ENCODE measurements at places on chromosomes 13 and 19. TPM values are rescaled to one million over a fixed set of nuclear protein-coding genes. Genes with fewer than 3 reads are reported as not detected.

- no peak for DNase-seq
Measured at GRCh38 chr19:11014403-11014911, 53.6 kb downstream of the SMARCA4 start.

CRTC1 gene
- total RNA-seq, result 7.0 TPM

- no peak for DNase-seq
Measured at GRCh38 chr13:40986101-40986856, 32.8 kb downstream of the ELF1 start.

DNA sequence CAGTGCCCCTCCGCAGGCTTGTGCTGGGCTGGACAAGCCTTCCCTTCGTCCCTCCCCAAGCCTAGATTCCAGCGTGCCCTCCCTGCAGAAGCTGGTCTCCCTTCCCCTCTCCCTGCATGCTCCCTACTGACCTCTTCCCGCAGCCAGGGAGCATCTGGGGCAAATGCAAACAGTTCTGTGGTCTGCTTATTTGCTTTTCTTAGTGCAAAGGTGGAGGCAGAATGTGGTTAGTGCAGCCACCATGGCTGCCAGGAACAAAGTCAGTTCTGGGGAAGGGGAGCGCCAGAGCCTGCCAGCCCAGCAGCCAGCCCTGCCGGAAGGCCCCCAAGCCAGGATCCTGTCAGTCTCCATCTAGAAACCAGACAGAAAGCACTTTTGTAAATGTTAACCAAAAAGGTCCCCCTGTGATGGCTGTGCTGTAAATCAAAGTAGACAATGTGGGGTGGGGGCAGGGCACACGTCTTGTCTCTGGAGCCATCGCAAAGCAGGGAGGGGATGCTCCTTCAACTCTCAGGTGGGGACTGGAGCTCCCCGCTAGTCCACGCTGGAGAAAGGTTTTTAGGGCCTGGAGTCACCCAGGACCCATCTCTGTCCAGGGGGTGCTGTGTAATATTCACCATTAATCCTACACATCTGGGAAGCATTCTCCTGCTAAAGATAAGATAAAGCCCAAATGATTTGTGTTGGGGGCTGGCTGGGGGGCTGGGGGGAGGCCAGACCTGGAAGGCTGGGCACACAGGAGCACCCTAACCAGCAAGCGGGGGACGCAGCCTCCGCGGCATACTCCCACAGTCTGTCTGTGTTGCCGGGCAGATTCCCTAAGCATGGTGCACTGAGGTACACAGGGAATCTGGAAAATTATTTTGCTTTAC, 30.9 kb downstream of the SERP2 start:
- no peak for DNase-seq

GRCh38 chr19:52270266-52270885, 989 bp downstream of the ZNF766 start:
- DNase-seq, result no peak

ZNF440 gene
- 6.4 TPM for total RNA-seq

- no peak for DNase-seq
Measured at GRCh38 chr13:98875146-98875729, 102.6 kb downstream of the DOCK9 start.

SH2D3A gene
- total RNA-seq, result 0.34 TPM

All from esophagus muscularis mucosa (tissue), 4 donors.